Hematopoietic multipotent progenitor cell treated with erythropoietin and hydrocortisone succinate and interleukin-3 and kit ligand, for 6 days (in vitro differentiated cells): ENCODE measurements at places on chromosomes 2 and 18.
A peak's percentile ranks its signal among the peaks of the same experiment; 100 is the strongest.

- no peak for DNase-seq
These were observed 365.1 kb upstream of the NETO1 start for GRCh38 chr18:73232933-73233332.

DNA sequence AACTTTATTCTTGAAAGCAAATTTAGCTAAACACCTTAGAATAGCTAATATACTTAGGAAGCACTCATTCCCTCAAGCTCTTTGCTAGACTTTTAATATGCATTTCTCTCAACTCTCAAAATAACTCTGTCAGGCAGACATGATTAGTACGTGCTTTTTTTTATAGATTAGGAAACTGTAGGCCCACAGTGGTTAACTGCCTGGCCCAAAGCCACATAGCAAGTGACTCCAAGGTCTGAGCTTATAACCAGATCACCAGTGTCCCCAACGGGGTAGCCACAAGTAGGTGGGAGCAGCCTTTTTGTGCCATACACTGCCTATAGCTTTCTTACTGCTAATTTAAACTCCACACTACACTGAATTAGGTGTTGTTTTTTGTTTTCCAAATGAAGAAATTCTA lies 576.8 kb downstream of the METTL4 start:
- DNase-seq: peak; percentile 9

DNA sequence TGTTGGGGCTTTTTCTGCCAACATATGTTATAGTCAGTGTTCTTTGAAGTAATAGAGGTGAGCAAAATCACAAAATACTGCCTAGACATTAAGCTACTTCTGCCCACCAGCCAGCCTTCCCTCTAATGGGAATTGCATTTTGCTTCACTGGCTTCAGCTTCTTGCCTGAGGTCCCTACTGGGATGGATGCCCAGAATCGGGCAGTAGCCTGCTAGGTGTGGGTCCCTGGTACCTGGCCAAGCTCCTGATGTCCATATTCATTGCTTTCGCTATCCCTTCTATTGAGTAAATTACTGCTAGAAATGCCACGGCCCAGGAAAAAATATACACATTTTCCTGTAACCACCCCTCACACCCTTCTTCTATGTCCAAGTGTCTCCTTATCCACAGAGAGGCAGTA lies 27.0 kb downstream of the CRYGD start:
- DNase-seq: no peak

- DNase-seq: no peak
These were observed 51.7 kb upstream of the SATB2 start for GRCh38 chr2:199509403-199509802.

- no peak for DNase-seq
These were observed at the start of gene SCTR for GRCh38 chr2:119523952-119524694. SCTR (minus strand) TSS chr2:119524483; CDS start chr2:119524226, 257 bp downstream.

DNA sequence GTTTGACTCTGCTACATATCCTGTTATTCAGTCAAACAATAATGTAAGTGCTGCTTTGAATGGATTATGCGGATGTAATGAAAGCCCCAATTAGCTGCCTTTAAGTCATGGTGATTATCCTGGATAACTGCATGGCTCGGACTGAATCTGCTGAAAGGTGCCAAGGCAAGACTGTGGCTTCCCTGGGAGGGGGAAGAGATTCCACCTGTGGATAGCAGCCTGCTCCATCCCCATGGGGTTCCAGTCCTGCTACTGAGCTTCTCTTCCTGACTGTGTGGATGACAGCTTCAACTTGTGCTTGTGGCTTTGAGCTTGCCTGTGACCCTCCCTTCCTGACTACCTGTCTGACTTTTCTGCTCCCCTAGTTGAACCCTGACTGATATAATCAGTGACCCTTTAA lies 540.0 kb upstream of the GYPC start:
- DNase-seq: no peak

DNA sequence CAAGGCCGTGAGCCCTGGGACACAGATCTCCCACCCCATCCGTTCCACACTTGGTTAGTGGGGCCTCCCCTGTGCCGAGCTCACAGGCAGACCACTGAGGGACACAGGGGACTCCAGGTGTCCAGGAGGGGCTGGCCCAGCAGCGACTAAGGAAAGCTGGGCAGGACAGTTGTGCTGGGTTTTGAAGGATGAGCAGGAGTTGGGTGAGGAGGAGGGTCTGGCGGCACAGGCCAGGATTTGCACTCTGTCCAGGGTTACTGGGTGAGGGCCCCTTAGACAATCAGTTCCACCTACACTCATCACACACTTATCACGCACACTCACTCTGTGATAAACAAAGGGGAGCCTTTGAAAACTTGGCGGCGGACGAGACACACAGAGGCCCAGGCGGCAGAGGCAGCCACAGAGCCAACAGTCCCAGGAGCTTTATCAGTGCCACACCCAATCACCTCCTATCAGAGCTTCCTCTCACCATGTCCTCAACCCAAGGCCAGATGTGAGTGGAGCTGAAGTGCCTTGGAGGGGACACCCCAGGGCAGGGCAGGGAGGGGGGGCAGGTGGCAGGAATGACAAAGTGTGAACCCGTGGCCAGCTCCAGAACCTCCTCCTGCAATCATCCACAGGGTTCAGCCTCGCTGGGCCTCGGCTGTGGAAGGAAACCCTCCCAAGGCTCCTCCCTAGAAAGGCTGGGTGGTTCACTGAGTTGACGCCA lies 26.6 kb downstream of the BIN1 start:
- peak; percentile 96 for DNase-seq

- no peak for DNase-seq
These were observed 283.0 kb downstream of the ALPK2 start for GRCh38 chr18:58345875-58346274.

- no peak for DNase-seq
These were observed 81.1 kb downstream of the ZNF804A start for GRCh38 chr2:184679219-184680018.

DNA sequence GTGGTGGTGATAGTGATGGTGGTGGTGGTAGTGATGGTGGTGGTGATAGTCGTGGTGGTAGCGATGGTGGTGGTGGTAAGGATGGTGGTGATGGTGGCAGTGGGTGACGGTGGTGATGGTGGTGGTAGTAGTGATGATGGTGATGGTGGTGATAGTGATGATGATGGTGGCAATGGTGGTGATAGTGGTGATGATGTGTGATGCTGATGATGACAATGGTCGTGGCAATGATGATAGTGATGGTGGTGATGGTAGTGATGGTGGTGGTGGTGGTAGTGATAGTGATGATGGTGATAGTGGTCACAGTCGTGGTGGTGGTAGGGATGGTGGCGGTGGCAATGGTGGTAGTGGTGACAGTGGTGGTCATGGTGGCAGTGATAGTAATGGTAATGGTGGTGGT lies 243.9 kb upstream of the RAB6C start:
- DNase-seq: no peak

- no peak for DNase-seq
These were observed 45.9 kb downstream of the AGAP1 start for GRCh38 chr2:235539773-235540172.

- DNase-seq: no peak
These were observed at the start of gene NEURL3 for GRCh38 chr2:96505231-96505889. NEURL3 (minus strand) TSS chr2:96505357; CDS start chr2:96505286, 71 bp downstream.

DNA sequence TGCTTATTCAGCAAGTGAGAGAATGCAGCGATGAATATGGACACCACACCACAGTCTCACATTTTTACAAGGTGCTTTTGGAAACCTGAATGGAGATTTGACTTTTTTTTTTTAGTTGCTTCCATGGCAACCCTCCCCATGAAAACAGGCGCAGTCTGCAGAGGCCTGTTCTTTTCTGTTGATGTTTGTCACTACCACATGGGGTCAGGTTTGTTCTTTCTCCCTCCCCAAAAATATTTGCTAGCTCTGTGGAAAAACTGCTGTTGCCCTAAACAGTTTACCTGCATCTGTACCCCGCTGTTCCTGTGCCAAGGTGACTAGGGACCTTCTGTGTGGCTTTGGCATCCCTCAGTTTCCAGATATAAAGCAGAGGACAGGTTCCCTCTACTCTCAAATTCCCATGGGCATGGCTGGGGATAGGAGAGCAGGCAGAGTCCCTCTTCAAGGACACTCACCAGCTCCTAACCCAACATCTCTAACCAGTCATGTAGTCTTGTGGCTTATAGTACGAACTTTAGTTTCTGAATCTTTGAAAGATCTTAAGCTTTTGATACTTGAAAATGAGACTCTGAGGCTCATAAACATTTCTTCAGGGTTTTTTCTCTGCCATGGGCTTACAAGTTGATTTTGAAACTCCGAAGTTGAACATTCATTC lies 14.7 kb upstream of the MAPRE2 start:
- DNase-seq: peak; percentile 47

DNA sequence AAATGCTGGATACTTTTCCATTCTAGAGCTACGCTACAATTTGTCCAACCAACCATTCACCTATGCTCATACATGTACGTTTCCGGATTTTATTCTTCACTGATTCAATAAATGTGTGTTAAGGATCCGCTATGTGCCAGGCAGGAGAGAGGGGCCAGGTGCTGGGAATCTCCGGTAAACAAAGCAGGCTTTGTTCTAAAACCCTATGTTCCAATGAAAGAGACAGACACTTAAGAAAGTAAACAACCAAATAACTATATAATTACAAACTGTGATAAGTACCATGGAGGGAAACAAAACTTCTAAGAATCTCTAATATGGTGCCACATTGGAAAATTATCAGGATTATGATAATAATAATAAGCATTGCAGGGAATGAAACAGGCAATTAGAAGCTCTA lies 22.2 kb upstream of the POMC start:
- DNase-seq: no peak

DNA sequence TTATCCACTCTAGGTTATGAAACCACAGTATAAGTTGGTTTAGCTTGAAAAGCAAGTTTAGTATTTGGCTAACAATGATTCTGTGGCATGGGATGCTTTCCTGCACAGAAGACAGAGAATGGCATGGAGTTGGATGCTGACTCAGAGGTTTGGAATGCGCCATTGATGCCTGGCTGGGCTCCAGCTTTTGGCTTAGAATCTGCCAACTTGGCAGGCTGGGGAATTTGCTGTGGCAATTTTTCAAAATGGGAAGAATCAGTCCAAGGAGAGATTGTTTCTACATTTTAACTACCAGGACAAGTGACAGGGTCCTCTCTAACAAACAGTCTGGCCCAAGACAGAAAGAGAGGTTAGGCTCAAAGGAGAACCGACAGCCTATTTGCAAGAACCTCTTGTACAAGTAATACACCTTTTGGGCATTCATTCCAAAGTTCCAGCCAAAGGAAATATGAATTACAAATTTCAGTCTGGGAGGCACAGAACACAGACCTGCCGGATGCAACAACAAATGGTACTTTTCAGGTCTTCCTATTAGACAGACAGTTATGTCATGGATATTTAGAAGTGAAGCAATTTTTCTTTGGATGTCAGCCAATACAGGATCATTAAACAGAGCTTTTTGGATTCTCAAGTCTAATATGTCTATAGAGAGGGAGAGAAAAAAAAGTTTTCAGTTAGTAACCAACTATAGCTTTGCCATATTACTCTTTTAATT lies 1027.7 kb downstream of the TMEM182 start:
- DNase-seq: no peak

DNA sequence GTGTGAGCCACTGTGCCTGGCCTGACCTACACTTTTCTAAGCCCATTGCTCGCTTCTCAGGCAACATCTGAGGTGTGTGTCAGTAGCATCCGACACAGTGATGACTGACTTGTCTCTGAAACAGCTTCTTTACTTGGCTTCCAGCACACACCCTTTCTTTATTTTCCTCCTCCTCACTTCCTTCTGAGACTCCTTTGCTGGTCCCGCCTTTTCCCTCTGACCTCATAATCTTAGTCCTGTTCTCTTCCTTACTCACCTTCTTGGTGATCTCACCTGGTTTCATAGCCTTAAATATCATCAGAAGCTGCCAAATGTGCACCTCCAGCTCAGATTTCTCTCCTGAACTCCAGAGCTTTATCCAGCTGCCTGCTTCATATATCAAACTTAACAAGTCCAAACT lies 66.6 kb upstream of the PELI1 start:
- DNase-seq: no peak

DNA sequence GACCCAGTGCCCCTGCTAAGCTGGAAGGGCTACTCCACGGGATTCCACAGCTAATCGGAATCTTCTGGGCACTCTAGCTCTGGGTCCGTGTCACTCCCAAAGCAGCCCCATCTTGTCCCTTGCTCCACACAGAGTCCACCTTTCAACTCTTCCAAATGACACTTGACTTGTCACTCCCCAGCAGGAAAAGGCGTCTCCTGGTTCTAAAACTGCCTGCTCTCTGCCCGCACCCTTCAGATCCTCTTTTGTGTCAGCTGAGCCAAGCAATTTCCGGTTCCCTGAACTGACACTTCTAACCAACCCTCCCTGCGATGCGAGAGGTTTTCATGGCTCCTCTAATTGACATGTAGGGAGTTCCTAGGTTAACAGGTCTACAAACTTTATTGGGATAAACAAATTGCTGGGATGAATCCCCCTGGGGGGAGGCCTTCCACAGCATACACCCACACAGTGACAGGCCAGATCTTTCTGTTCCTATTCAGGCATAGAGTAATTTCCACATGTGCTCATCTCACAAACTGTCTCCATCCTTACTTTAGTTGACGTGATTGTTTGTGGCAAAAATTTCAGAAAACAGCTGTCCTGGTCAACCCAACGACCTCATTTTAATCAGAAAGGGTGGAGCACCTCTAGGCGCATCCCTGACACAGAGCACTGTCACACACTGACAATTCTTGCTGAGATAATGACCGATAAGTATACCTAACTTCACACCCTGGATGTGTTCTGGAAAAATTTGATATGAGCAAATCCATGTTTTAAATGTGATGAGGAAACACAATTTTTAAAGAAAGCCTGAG lies 104.9 kb downstream of the RBMS1 start:
- peak; percentile 80 for DNase-seq

DNA sequence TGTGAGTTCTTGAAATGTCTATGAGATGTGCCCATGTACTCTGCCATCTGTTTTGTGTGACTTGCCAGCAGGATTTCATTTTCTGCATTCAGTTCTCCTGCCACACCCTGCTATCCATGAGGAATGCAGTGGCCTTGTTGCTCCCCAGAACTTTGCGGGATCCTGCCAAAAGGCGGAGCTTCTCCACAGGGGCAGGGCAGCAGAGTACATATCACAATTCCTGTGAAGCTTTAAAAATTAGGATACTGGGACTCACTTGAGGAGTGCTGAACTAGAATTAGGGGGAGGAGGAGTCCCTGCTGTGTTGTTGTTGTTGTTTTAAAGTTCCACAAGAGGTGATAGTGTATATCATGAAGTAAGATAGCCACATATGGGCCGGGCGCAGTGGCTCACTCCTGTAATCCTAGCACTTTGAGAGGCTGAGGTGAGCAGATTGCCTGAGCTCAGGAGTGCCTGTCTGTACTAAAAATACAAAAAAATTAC lies 76.4 kb downstream of the TANC1 start:
- no peak for DNase-seq

GRCh38 chr18:36660311-36660710 lies 168.5 kb downstream of the TPGS2 start:
- no peak for DNase-seq

GRCh38 chr2:218709908-218710307 lies 727 bp upstream of the TTLL4 start:
- DNase-seq: no peak

GRCh38 chr18:402129-402528 lies 98.4 kb downstream of the COLEC12 start:
- DNase-seq: no peak

DNA sequence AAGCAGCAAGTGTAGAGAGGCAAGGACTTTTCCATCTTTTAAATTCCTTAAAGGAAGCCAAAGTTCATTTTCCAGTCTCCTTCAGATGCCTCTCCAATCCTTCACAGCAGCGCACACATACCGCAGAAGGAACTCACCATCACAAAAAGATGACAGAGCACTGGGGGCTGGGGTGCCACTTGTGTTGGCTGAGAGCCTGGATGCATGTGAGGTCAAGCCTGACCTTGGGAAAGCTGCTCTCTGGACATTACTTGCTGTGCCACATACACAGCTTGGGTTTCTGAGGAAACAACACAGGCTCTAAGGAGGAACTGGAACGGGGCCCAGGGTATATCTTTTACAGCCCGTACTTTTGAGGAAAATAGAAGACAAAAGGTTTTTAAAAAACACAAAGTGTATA lies 364.3 kb upstream of the MEX3C start:
- no peak for DNase-seq
